LoVo (cell line): ENCODE measurements at places on chromosomes 12 and 14.
A peak's percentile ranks its signal among the peaks of the same experiment; 100 is the strongest.

DNA sequence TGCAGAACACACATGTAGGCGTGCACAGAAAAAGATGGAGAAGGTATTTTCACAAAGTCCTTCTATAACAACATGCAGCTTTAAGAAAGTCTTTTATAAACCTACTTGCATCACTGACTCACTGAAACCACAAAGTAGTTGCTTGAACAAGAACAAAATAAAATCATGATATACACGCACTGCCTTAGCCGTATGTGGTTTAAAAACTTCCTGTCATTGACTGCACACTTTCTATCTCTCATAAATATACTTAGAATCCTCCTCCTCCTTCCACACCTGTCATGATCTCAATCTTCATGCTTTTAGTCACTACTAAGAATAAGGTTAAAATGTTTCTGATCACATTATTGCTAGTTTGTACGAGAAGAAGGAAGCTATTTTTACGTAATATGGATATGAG lies 31.8 kb upstream of the RAD51AP1 start:
- no peak for DNase-seq

- DNase-seq: no peak
Observed at GRCh38 chr12:75666939-75667334, 155.5 kb upstream of the KRR1 start.

DNA sequence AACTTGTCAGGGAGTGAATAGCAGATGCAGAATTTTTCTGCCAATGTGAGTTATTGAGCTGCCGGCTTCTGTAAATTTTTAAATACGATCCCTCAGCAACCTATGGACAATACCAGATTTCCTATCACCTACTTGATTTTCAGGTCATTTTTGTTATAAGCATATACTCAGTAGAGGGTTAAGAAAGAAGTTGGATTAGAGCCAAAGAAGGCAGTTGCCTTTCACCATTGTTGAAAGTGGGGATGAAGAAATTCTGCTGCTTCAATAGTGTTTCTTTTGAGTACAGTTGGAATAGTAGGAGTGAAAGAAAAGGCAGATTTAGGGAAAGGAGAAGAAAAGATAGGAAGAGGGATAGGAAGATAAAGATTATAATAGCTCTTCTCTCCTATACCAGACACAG lies 197.1 kb downstream of the ATP23 start:
- no peak for DNase-seq

DNA sequence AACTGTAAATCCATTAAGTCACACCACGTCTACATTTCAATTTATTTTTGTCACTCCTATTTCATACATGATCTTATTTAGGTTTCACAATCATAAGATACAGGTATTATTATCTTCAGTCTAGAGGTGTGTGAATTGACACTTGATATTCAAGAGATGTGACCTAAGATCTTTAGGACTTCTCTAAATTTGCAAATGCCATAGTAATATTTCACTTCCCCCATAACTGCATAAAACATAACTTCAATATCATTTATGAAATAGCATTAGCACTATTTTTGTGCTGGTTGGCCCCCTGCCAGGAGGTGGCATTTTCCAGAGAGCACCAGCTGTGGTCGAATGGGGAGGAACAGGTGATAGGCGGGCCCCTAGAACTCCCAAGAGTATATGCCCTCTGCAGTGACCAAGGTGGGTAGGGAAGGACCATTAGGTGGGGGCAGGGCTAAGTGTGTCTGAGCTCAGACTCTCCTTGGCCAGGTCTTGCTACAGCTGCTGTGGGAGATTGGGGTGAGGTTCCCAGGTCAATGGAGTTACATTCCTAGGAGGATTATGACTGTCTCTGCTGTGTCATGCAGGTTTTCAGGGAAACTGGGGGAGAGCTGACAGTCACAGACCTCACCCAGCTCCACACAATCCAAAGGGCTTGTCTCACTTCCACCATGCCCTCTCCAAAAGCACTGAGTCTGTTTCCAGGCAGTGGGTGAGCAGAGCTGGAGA lies 49.2 kb upstream of the ERGIC2 start:
- peak; percentile 26 for DNase-seq

GRCh38 chr12:102631274-102631673 lies 150.9 kb upstream of the IGF1 start:
- peak; percentile 13 for DNase-seq

- no peak for DNase-seq
Observed at GRCh38 chr14:39025250-39025809, 77.7 kb downstream of the SEC23A start.

DNA sequence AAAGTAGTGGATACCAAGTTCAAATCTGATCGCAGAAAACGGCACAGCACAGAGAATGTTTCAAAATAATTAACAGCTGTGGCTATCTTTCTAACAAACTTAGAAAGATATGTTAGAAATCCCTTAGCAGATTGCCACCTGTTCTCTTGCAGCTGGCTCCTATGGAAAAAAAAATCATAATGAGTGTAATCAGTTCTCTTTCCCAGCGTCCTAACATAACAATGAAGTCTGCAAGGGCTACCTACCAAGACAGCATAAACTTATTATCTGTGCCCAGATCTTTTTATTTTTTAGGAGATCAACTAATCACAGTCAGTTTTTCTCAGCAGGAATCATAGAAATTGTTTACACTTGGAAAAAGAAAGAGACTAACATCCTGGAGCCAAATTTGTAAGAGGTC lies 358.6 kb upstream of the FOXG1 start:
- DNase-seq: no peak

GRCh38 chr14:20848955-20849570 lies 42.1 kb upstream of the RNASE3 start:
- no peak for DNase-seq

DNA sequence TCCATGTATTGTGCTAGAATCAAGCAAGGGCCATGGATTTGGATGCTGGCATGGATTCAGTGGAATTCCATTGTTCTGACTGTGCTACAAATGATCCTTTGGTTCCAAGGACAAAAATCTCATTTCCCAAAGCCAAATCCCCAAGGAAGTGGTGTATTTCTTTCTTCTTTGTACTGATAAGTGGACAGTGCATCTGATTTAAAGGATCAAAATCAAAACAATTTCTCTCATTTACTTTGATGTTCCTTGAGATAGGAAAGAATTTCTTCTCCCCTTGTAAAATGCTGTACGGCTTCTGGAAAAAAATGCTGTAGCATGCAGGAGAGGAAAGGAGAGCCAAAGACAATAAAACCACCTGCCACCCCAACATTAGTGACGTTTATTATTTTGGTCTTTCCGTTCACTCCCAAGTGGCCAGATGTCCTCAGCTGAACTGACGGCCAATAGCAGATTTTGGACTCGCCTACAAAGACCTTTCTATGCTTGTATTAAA lies 185.7 kb downstream of the PRKD1 start:
- no peak for DNase-seq

DNA sequence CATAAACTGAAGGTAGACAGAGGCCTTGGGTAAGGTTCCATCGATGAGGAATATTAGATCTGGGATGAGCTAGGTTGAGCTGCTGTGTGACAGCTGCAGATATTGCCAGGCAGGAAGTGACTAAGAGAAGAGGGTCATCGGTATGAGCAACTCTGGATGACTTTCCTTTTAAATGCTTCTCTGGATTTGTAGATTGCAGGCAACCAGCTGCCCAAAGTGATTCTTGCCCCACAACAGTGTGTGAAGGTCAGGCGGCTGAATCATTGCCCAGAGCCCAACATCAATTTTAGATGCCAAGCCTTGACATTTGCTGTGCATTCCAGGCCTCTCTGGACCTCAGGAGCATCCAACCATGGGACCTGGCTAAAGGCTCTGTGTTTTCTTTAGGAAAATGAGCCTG lies 255.9 kb downstream of the DPF3 start:
- no peak for DNase-seq

GRCh38 chr14:28763751-28764256 lies 2.8 kb upstream of the FOXG1 start:
- no peak for DNase-seq

DNA sequence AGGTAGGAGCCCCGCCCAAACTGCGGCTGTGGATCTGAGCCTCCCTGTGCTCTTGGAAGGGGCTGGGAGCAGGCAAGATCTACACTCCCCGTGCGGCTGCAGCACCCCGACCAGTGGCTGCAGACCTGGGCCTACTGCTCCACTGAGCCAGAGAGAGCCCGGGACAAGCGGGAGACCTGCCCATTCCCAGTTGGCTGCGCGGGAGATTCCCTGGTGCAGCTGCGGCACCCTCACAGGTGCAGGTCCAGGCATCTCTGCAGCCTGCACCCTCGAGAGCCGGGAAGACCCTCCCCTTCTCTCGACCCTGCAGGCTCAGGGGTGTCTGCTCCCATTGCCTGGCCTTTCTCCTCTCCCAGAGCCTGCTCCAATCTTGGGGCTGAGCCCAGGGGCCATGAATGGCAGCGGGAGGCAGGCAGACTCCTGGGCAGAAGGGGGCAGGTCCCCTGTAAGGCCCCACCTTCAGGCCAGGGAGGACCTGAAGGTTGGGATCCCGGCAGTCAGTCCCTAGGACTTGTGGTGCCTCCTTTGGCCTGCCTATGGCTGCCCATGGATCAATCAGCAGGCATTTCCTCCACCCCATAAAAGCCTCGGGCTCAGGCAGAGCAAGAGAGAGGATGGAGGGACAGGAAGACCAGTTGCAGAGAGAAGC lies 8.8 kb upstream of the A2M start:
- no peak for DNase-seq

DNA sequence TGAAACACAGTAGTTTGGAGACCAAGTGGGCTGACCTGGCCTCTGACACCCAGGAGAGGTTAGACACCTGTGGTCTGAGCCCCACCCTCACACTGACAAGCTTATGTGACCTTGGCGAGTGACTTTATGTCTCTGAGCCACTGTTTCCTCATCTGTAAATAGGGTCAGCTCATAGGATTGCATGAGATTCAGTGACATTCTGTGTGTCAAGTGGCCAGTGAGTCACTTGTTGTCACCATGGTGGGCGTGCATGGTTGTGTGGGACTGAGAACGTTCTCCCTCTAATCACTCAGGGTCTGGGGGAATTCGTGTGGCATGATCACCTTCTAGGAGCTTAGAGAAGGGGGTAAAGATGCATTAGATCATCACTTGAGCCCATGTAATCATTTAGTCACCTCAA lies 146.4 kb downstream of the PHETA1 start:
- no peak for DNase-seq

DNA sequence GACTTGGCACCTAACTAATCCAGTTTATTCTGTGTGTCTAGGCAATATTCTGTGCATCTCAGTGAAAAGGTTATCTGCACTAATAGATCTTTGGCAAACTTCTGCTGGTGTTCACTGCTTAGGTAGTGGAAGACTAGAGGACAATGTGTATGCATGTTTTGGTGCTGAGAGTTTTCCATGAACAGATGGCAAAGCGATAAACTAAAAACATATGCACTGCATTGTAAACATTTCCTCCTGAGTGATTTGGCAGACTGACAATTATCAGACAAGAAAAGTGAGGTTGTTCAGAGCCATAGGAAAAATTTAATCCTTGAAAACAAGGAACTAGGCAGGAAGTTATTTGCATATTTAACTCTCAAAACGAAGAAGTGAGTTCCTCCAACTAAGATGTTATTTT lies 400.4 kb downstream of the ATP23 start:
- DNase-seq: no peak

GRCh38 chr14:96889091-96889490 lies 91.9 kb downstream of the VRK1 start:
- DNase-seq: no peak

DNA sequence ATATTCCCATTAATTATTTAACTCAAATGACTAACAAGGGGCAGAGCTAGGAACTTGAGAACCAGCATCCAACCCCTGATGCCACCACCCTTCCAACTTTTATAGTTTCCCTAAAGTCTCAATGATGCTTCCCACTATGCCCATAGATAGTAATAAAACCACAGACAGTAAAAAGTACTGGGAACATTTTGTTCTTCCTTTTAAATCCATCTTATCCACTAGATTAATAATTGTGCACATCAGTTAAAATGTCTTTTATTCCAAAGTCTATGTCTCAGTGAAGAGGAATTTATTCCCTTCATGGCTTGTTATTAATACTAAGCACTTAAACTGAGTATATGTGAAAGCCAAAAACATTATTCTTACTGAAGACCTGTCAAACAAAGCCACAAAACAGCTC lies 45.8 kb downstream of the SINHCAF start:
- no peak for DNase-seq

DNA sequence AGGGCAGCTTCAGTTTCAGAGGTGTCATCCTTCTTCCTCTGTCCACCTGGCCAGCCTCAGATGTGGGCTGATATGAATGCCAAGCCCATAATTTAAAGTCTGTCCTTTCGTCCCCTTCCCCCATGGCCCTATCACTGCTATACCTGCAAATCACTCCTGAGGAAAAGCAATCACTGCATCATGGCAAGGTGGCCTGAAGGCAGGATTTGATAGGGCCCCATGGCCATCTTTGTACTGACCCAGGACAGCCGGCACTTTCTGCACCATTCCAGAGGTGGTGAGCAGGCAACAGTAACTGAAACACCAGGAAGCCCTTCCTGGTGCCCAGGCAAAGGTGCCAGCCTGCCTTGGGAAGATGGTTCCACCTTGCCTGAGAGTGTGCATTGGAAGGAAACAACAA lies 60.8 kb downstream of the ANO2 start:
- DNase-seq: no peak

DNA sequence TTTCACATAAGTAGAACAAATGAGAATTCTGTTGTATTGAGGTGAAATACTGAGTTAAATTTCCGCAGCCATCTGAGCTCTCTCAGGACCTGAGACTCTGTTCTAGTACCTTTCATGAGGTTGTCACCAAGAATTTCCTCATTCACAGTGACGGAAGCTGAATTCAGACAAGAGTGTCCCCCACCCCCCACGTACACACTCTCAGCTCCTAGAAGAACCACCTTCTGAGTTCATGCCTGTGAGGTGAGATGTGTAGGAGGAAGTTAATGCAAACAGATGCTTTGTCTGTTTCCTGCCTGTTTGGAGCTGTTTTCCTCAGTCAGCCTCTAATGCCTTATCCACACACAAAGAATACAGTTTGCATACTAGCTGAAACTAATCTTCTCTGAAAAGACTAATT lies 18.2 kb downstream of the BICDL1 start:
- no peak for DNase-seq

- no peak for DNase-seq
Observed at GRCh38 chr14:72629534-72629933, 264.4 kb downstream of the DPF3 start.

- no peak for DNase-seq
Observed at GRCh38 chr12:25438638-25439037, 114.4 kb downstream of the LMNTD1 start.

DNA sequence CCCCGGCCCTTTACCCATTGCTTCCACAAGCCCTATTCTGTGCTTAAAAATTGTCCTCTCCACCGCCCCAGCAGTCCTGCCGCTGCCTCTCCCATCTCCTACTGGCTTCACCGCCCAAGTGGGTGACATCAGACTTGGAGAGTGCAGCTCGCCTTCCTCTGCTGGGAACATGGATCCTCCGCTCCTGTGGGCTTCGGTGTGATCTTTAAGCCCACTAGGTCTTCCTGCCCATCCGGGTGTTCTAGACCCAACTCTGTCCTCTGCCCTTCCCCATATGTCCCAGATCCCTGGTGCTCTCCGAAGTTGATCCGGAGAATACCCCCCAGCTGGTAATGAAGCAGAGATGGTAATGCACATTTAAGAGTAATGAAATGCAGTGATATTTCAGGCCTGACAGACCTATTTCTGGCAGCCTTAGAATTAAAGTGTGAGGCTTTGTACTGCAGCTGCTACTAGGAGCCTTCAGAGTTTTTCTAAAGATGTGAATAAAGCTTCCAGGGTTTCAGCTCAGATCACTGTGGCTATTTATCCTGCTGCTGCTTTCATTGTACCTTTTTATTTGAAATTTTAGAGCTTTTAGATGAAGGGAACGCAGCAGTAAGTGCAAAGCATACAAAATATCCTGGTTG lies 22.9 kb upstream of the CTDSP2 start:
- no peak for DNase-seq

GRCh38 chr14:68841016-68841809 lies 48.3 kb upstream of the ZFP36L1 start:
- no peak for DNase-seq

- peak; percentile 58 for DNase-seq
Observed at GRCh38 chr14:73753124-73753886, 39.1 kb upstream of the PNMA1 start.
